ENCODE measurements at places on chromosomes 2 and 18. TPM values are rescaled to one million over a fixed set of nuclear protein-coding genes. Genes with fewer than 3 reads are reported as not detected.

The TMEM178A gene
- total RNA-seq, result 0.28 TPM

The MEIS1 gene
- 16.1 TPM for total RNA-seq

The VPS4B gene
- 115 TPM for total RNA-seq

The LHCGR gene
- total RNA-seq, result not detected

The ACADL gene
- total RNA-seq, result 1.00 TPM
